ENCODE measurements at places on chromosomes 4 and X.
A peak's percentile ranks its signal among the peaks of the same experiment; 100 is the strongest.

DNA sequence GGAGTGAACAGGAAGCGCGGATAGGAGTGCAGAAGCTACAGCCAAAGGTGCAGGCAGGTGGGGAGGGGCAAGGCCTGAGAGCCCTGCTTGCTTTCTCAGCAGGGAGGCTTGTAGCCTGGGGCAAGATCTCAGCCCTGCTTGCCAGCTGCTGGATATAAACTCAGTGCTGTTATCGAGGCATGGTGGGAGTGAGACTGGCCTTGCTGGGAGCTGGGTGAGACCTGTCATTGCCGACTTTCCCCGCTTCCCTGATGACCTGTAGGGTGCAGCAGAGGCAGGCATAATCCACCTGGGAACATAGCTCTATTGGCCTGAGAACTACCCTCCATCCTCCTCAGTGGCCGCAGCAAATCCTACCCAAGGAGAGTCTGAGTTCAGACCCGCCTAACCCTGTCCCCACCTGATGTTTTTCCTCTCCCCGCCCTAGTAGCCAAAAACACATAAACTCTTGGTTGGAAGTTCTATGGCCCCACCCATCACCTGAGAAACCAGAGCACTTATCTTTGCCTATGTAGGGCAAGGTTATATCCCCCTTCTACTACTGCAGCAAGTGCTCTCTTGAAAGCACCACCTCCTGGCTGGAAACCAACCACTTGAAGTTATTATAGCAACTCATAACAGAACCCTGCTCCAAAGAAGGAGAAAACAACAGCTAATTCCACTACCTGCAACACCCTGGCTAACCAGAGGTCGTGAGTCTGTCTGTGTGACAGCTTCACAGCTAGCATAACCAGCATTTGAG is 80.7 kb downstream of the FHIP1A start:
- DNase-seq: no peak

DNA sequence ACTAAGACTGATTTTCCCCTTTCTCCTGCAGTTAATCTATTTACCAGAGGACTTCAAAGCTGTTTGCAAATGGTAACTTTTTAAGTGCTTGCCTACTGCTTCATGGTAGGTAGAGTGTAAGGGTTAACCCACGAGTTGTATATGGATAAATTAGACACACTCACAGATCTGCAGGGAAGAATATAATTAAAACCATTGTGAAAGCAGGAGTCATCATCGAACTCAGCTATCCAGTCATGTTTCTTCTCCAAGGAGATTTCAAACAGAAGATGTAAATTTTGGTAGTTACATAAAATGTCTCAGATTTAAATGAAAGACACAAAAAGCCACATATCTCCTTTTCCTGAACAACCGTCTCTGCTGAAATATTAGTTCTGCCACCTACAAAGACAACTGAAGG is 549 bp upstream of the XG start:
- DNase-seq: no peak

DNA sequence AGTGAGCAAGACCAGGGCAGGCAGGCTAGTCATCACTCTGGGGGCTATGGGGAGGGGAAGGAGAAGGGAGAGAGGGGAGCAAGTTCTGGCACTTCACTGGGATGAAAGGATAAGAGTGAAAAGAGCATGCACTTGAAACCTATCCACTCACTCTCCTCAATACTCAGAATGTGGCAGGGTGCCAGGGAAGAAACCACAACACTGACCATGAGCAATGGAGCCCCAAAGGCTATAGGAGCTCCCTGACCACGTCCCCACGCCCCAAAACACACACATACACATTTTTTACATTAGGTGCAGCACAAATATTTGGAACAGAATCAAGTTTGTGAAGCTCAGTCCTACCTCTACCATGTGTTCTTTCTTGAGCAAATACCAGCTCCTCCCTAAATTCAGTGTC is 132.2 kb downstream of the IDS start:
- no peak for DNase-seq

DNA sequence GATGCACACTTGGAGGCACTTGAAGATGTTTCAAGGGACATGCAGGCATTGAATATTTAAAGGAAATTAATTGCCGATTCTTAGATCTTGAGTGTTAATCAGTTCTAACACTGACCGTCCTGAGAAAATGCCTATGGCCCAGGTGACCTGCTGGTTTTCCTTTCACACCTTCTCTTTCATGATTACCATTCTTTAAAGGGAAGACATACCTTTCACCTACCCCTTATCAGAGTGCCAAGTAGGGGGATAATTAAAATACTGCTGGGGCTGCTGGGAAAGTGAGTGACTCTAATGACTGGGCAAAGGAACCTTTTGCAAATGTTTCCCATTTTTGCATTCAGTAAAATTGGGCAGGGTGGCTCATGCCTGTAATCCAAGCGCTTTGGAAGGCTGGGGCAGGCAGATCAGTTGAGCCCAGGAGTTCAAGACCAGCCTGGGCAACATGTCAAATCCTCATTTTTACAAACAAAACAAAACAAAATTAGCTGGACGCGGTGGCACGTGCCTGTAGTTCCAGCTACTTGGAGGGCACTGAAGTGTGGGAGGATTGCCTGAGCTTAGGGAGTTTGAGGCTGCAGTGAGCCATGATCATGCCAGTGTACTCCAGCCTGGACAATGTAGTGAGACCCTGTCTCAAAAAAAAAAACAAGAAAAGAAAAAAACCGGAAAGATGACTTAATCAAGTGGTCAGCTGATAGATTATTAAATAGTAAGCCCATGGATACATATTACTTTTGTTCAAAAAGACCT is 44.3 kb downstream of the TMEM131L start:
- no peak for DNase-seq

- DNase-seq: peak; percentile 41
These were observed 901 bp downstream of the JADE1 start for GRCh38 chr4:128810331-128810870.

DNA sequence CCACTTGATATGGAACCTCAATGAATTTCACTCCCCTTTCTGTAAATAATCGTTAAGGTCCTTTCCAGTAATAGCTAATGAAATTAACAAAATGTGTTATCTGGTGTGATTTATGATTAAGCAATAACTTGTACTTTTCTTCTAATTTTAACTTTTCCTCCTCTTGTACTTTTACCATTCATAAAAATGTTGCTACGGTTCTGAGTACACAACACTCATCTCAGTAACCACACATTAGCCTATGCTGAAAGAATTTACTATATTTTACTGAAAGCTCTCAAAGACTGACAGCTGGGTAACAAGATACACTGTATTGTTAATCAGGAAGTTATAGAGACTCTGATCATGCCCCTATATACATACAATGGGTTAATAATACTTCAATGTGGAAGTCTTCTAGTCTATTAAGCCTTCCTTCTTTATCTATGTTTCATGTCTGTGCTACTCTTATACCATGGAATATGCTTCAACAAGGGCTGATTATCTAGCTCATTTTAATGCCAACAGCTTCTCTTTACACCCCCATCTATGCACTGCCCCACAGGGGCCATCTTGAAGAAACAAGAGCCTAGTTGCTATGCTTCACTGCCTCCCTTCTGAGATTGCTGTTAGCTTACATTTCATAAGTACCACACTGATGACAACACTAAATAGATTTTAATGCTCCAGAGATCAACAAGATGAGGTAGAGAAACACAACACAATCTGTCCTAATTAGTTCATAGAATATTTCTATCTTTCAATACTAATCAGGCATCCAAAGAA is 39.1 kb downstream of the LAMP2 start:
- DNase-seq: peak; percentile 18

DNA sequence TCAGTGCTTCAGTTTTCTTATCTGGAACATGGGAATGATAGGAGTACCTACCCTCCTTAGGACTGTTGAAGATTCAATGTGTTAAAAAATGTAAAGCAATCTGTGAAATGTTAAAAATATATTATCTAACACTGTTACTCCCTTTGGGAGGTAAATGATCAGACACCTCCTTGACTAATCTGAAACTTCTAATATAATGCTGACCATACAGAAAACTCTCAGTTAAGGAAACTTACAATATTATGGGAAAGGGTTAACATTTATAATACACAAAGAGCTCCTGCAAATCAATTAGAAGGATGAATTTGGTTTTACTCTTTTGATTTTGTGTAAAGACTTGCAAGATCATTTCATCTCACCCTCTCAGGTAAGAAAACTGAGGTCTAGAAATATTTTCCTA is 1.6 kb upstream of the PFKFB1 start:
- no peak for DNase-seq

GRCh38 chrX:71941776-71942175 is 31.1 kb downstream of the NHSL2 start:
- no peak for DNase-seq

DNA sequence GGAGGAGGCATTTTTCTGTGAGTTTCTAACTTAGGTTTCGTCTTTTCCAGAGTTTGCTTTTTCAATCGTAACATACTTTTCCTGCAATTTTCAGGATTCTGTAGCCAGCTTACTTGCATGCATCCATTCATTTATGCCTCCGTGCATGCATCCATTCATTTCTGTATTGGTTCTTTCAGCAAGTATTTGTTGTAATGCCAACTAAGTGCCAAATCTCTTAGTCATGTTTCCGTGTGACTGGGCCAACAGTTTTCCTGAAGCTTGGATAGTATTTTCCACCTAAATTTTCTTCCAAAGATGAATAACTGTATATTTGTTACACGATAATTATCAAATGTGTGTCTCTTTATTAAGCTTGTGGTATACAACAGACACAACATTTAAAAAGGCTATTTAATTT is 41.5 kb downstream of the CBLL2 start:
- no peak for DNase-seq

GRCh38 chr4:55830716-55831115 is 11.1 kb downstream of the EXOC1L start:
- DNase-seq: no peak

DNA sequence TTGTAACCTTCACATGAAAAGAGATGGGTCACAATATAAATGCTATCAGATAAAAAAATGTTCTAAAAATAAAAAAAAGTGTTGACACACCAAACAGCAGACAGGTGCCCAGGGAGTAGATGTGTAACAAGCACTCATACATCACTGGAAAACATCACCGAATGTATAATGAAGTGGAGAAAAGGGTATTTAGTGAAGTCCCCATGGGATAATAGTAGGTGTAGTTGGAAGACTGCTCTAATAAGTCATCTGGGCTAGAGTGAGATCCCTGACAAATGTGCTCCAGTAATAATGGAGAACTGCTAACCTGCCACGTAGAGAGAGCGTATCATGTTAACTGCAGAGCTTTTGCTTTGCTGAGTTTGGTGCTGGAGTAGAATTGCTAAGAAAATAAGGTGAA is 152.0 kb downstream of the GRIA2 start:
- DNase-seq: no peak

GRCh38 chr4:113750296-113750695 is 11.2 kb downstream of the CAMK2D start:
- DNase-seq: no peak

DNA sequence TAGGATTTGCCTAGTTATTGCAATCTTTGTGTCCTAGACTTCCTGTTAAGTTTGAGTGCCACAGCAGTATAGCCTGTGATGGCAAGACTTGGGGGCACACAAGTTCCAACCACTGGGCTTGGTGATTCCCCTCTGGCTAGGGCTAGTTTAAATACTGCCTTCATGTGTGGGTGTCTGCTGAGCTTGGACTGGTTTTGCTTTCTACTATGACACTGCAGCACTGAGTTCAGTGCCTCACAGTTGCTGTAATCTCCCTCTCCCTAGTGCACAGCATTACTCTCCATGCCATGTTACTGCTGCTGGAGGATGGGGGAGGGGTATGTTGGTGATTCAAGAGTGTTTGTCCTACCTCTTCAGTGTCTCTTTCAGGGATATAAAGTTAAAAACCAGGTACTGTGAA is 379.6 kb downstream of the IL15 start:
- DNase-seq: no peak

- DNase-seq: no peak
These were observed 13.3 kb upstream of the TMEM131L start for GRCh38 chr4:153452658-153453378.

DNA sequence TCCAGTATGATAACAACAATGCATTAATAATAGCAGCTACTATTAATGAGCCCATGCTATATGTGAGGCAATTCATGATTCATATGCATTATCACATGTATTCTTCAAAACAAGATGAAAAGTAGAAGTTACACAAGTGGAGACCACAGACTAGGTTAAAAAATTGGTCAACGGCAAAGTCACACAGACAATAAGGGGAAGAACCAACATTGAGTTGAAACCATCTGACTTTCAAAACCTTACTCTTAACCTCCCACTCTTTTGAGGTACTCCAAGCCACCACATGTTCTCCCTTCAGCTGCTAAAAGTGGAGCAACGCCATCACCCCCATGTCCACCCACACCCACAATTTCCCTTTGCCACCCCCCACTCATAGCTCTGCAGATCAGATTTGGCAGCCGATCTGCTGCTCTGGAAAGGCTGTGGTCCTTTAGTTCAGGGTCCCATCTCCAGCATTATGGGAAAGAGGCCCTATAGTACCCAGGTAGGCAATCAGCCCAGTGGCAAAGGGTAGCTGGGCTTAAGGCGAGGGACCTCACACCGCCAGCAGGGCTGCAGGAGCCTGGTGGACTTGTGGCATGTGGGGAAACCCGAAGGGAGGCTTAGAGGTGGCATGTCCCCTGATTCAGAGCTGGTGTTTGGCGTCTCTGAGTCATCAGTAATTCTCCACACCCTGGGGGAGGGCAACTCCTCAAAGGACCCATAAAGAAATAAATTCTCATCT is 33.5 kb upstream of the CYBB start:
- DNase-seq: peak; percentile 62

- DNase-seq: peak; percentile 74
These were observed 17.5 kb downstream of the PTTG2 start for GRCh38 chr4:37977471-37978247.

DNA sequence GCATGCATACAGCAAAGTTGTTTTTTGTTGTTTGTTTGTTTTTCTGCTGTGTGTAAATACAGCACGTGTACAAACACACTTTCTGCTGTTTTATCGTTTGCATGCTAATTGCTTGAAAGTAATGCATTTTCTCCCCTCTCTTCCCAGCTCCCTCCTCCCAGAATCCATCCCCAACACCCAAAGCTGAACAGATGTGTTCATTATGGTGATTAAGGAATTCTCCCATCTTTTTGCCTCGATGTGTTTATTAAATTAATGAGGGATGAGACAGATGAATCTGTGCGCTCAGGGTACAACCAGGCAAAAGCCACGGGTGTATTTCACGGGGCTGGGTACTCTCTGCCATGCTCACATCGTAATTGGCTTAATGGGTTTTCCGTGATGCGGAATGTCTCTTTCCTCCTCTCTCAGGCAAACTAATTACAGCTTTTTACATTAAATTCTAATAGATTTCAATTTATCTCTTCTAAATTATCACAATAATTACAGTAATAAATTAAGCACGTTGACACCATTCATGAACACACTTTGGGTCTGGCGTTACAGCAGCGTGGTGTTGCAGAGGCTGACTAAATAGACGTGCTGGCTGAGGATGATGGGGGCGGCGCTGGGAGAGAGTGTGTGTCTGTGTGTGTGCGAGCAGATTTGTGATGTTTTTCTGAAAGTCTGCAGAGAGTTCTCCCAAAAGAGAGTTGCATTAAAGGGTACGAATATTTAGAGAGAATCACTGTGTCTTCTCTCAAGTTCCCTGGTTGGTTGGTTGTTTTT is 117.7 kb downstream of the CRLF2 start:
- DNase-seq: no peak

GRCh38 chrX:46635186-46635585 is 61.6 kb downstream of the CHST7 start:
- DNase-seq: peak; percentile 31

Data from activated CD4-positive, alpha-beta T cell treated with anti-CD3 and anti-CD28 coated beads, Interleukin-10, Interleukin-2, amounts not matched to agents 100 ng/mL and 50 ng/mL, durations not matched to agents 16 hours and 8 hours (primary cell).